ENCODE measurements at places on chromosomes 2 and 18.

DNA sequence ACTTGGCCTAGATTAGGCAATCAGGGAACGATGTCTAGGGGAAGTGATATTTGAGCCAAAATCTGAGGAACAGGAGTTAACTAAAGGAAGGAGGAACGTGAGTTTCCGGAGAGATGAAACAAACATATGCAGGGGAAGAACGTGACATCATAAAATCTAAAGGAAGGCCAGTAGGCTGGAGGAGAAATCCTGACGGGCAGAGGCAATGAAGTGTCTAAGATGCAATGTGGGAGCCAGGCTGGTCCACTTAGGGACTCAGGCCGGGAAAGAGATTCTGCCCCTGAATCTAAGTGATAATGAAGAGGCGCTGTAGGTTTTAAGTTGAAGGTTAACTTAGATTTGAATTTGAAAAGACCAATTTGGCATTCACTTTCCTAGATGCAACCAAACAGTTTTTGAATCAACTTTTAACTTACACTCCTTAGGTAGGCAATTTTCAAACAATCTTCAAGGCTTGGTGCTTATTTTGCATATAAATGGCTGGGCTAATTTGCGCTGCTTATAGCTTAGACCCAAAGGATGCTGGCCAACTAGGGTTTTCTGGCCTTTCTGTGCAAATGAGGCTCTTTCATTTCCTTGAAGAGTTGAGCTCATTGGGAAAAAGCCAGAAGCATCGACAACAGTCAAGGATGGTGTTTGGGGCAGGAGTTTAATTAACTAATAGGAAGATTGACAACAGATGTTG is 221.7 kb downstream of the SOX11 start:
- no peak for DNase-seq

DNA sequence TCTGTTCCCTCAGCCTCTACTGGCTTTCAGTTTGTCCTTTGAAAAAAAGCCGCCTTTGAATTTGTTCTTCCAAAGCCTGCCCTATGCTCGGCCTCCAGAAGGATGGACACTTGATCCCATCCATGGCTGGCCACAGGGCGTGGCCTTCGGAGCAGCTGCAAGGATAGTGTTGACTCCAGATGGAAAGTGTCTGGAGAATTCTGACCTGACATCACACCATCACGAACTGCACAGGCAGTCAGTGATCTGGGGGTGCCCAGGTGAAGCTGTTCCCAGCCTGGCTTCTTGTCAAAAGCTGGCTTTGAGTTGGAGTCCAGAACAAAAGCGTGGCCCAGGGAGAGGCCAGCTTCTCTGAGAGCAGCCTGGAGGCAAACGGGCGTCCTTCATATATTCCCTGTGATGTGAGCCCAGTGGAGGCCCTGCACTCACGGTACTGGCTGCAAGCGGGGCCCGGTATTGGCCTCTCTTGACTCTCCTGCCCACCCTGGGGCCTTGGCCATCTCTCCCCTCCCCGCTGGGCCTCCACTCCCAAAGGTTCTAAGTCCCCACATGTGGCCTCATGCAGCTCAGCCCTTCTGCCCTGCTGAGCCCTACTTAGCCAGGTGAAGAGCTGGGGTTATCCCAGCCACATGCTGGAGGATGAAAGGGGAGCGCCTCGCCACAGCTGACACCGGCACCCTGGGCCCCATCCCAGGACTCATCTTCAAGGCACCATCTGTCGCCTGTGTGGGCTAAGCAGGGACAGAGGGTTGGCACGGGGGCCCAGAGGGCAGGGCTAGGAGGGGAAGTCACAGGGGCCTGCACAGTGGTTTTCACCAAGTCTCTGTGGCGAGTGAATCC is 20.4 kb upstream of the ATOH8 start:
- DNase-seq = no peak

DNA sequence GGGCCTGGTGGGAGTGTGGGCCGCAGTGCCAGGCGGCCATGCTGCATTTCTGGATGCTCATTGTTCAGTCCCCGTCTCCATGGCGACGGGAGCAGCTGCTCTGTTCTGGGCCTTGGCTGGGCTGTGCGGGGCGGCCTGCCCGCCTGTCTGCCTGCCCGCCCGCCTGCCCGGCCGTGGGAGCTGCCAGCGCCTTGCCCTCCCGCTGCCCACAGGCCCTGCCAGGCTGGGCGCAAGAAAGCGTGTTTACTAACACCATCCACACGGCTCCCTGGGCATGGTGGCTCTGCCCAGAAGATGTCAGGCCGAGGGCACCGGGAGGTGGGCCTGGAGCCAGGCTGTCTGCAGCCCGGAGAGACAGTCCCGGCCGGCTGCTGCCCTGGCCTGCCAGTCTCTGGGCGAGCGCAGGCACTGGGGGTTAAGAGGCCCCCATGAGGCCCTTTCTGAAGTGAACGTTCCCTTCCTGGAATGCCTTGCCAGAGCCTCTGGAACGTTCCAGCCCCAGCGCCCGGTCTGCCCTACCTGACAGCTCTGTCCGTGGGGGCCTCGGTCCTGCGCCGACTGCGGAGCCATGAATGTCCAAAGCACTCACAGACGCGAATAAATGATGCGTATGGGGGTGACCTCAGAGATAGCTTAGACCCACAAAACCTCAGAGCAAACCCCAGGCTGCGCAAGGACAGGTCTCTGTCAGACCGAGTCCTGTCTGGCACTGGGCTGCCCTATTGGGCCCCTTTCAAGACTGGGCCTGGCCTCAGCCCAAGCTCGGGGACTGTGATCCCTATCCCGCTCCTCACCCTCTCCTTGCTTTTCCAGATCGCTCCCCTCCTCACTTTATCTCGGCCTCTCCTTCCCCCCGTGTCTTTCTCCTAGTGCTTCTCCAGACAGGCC is 44.3 kb downstream of the MYCN start:
- no peak for DNase-seq

- no peak for DNase-seq
Measured at GRCh38 chr2:53629001-53629400, 138.6 kb upstream of the CHAC2 start.

- peak; percentile 27 for DNase-seq
Measured at GRCh38 chr18:70418546-70419311, 129.9 kb downstream of the SOCS6 start.

- DNase-seq = no peak
Measured at GRCh38 chr2:207256476-207257207, 90.9 kb upstream of the KLF7 start.

Measured in stimulated activated CD8-positive, alpha-beta memory T cell treated with anti-CD3 and anti-CD28 coated beads, Interleukin-4, amount 100 ng/mL, for 48 hours (primary cell).